ENCODE measurements at places on chromosomes 11 and 22.

DNA sequence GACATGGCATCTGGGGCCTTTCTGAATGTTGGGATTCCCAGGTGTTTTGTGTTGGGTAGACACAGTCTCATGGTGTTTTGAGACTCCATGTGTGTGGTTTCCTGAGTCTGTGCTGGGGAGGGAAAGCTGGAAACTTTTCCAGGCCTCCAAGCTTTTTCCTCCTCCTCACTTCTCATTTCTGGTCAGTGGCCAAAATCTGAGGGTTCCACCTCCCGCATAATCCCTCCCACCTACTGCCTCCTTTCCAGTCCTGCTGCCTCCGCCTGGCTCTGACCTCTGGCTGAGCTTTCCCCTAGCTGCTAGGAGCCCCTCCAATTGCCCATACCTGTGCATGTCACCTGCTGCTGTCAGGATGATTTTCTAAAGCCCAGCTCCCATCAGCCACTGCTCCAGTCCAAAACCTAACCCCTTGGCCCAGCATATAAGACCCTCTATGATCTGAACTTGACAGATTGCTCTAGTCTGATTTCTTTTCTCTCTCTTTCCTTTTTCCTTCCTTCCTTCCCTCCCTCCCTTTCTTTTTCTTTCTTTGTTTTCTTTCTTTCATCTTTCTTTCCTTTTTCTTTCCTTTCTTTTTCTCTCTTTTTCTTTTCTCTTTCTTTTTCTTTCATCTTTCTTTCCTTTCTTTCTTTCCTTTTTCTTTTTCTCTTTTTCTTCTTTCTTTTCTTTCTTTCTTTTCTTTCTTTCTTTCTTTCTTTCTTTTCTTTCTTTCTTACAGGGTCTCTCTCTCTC is 51.4 kb upstream of the NECTIN1 start:
- no peak for DNase-seq

- DNase-seq, result no peak
These were observed 55.8 kb downstream of the PPME1 start for GRCh38 chr11:74226907-74227306.

- DNase-seq, result no peak
These were observed 93.7 kb upstream of the SPON1 start for GRCh38 chr11:13868710-13869397.

- DNase-seq, result peak; percentile 4
These were observed 1.8 kb downstream of the ALKBH8 start for GRCh38 chr11:107563702-107564101.

- DNase-seq, result no peak
These were observed 8.9 kb downstream of the ABTB2 start for GRCh38 chr11:34348919-34349318.

- no peak for DNase-seq
These were observed 28.0 kb downstream of the QSER1 start for GRCh38 chr11:32920570-32920969.

DNA sequence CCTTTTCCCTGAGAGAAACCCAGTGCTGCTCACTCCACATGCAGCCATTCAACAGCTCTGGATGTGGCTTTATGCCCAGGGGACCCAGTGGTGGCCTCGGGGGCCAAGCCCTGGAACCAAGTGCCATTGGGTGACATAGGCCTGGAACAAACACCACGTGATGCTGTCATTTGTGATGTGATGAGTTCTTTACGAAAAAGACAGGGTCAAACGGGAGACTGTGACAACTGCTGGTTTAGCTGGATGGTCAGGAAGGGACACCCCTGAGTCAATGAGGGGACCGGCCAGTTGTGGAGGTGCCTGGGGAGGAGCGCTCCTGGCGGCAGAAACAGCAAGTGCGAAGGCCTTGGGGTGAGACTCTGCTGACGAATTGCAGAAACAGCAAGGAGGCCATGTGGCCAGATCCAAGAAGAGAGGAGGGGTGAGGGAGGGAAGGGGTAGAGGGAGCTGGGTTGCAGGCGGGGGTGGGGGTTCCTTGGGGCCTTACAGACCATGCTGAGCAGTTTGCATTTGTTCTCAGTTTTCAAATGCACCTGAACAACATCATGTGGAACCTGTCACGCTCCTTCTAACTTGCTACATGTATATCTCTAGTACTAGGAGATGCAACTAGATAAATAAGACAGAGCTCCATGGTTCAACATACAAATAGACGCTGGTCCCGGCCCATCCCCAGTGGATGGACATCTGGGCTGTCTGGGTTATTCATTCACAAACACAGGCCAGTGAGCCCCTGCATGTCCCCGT is 56.1 kb downstream of the IGLL5 start:
- DNase-seq, result no peak

GRCh38 chr22:44293034-44293433 is 19.7 kb downstream of the SHISAL1 start:
- DNase-seq, result no peak

GRCh38 chr11:119691701-119692539 is 37.1 kb downstream of the NECTIN1 start:
- DNase-seq, result peak; percentile 97

DNA sequence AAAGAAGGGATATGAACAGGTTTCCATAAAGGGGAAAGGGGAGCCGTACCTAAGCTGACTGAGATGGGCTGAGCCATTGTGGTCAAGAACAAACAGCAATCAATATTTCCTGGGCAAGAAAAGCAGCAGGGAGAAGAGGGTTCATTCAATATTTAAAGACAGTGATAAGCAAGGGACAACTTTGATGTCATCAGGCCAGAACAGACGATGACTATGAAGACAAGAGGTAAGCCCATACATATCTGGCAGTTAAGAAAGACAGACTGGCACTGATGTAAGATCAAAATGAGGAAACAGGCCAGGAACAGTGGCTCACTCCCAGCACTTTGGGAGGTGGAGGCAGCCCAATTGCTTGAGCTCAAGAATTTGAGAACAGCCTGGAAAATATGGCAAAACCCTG is 2.4 kb downstream of the OR5A2 start:
- DNase-seq, result no peak

DNA sequence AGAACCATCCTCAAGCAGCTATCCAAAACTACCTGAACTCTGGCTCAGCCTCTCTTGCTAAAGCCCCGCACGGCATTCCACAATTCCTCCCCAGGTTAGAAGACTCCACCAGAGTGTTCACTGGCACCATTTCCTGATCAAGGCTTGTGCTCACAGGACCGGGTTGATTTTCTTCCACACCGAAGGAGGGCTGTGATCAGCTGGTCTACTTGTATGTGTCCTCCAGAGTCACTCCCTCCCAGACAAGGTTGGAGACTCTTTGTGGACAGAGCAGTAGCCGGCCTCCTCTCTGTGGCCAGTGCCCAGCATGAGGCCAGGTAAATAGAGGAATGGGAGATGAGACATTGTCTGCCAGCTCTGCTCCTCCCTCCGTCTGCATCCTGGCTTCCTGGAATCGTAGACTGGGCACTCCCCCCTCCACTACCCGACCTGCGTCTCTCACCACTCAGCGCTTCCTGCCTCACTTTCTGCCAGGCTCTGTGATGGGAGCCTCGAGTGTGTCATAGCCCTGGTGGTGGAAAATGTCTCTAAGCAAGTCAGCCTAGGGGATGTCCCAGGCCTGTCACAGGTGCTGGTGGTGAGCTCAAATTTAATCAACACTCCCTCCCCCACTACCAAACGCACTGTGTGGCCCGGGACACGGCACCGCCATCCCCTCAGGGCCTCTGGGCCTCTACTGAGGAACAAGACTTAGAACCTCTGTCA is 12.5 kb upstream of the TMPRSS6 start:
- DNase-seq, result no peak

DNA sequence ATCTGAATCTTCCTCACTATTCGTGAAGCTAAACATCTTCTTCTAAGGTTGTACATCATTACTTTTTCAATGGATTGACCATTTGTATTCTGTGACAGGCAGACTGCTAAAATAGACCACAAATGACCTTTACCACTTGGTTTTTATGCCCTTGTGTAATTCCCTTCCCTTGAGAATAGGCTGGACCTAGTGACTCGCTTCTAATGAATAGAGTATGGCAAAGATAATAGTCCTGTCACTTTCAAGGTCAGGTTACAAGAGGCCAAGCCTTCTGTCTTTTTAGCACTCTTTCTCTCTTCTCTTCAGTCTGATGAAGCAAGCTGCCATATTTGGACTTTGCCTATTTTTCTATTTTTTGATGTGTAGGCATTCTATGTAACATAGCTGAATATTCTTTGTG is 492.9 kb downstream of the SOX6 start:
- DNase-seq, result no peak

DNA sequence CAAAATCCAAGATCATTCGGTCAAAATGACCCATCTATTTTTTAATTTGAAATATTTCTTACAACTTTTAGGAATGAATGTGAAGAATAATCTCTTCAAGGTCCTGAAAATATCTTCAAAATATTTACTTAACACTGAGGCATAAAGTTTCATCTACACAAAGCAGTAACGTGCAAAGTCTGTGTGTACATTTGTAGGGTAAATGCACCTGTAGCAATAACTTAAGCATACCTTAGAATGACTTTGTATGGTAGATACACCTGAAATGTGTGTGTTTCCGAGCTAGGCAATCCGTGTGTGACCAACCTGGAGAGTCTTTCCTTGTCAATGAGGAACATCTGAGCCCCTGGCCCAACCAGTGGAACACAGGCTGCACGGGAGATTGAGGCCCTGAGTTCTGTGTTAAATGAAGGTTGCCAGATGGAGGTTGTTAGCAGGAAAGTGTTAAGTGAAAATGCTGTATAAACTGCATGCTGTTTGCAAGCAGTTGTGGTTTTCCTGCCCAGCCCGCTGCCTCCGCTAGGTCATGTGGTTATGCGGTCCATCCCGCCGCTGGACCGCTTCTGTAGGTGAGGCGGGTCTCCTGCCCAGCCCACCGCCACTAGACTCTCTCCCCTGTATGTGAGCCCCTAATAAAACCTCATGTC is 7.6 kb upstream of the CTR9 start:
- DNase-seq, result no peak

Data from NCI-H1105 (cell line).